ENCODE measurements at places on chromosomes 16 and 17.

DNA sequence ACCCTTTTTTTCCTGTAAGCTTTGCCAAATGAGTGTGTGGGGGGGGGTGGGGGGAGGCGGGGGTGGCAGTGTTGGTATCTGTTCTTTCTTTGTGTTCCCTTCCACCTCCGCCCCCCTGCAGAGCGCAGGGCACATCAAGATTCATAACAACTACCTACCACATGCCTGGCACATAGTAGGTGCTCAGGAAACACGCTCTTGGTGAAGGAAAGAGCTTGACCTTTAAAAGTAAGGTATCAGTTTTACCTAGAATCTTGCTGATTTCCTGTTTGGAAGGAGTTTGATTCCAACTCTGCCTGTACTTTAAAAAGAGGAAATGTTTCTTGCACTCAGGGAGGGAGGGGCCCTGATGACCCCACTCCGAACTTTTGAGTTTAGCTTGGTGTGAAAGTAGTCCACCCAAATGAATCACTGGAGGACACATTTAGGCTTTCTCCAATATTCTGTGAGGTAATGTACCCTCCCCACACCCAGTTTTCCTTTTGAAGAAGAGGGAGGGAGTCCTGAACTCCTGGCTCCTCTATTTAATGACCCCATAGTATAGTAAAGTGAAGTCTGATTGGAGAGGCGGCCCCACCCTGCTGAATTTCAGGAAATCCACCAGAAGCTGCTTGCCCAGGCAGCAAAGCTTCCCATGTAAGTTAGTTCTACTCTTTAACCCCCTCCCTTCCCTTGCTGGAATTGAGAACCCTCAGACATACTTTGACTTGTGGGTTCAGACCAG lies 560 bp upstream of the FAM20A start:
- DNase-seq: no peak

GRCh38 chr17:11598274-11599221 lies at the start of gene DNAH9:
DNAH9 (plus strand) TSS chr17:11598470; CDS start chr17:11598499, 29 bp downstream.
- DNase-seq: no peak

GRCh38 chr17:37026531-37026869 lies 77.7 kb downstream of the AATF start:
- no peak for DNase-seq

DNA sequence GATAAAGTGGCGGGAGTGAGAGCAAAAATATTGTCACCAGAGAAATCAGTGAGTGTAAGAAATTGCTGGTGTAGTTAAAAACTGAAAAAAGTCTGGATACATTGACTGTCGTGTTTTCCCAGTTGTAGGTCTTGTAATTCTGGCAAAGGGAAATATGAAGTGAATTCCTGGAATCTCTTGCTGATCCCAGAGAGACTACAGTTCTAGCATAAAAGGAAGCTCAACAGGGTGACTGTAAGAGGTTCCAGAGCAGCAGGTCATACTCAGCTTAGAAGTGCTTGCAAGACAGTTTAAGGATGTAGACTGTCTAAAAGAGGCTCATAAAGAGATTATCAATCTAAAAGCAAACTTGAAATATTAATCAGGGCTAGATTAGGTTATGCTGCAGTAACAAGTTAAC lies 290.8 kb upstream of the HSBP1 start:
- no peak for DNase-seq

DNA sequence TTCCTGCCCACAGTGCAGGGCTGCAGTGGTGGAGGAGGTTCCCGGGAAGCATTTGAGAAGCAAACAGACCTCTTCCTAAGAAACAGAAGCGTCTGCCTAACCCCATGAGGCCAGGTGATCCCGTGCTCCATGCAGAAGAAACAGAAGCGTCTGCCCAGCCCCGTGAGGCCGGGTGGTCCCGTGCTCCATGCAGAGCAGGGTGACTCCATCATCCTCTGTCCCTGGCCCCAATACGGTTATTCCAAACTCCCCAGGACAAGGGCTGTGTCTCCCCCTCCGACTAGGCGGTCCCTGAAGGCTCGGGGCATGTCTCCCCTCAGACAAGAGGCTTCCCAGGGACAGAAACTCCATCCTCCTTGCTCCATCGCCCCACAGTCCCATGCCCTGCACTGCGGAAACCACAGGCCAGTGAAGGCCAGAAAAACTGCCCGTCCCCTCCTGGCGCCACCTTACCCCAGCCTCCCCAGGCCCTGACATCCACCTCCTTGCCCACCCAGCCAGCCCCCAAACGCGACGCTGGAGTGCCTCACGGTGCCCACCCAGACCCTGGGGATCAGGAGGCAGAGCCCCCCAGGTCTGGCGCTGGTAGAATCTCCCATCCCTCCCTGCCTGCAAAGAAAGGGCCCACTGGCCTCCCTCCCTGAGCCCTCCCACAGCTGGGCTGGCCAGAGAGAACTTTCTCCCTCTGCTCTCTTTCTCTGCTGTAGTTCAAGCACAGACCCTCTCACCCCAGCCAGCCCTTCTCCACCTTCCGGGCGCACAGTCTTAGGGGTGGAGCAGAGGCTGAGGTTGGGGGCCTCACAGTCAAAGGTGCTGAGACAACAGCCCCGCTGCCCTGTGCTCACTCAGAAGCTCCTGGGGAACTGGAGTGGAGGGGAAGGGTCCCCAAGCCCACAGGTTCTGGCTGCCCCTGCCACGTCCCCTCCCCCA lies 30.6 kb upstream of the KRT17 start:
- DNase-seq: no peak

- DNase-seq: no peak
Measured at GRCh38 chr16:16073891-16074881, 124.8 kb downstream of the ABCC1 start.

DNA sequence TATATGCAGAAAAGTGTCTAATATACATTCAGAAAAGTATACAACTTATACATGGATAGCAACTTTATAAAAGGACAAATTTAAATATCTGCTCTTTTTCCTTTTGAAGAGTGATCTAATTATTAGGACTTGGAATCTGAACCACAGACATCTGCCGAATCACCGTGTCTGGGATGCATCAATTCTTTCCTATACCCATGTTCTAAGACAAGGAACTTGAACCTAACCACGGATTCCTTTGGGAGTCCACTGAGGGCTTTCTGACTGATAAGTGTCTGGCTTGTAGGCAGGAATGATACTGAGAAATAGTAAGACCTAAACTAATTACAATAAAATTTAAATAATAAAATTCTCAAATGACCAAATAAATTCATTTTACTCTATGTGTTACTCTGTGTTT lies 54.2 kb downstream of the NDEL1 start:
- DNase-seq: no peak

DNA sequence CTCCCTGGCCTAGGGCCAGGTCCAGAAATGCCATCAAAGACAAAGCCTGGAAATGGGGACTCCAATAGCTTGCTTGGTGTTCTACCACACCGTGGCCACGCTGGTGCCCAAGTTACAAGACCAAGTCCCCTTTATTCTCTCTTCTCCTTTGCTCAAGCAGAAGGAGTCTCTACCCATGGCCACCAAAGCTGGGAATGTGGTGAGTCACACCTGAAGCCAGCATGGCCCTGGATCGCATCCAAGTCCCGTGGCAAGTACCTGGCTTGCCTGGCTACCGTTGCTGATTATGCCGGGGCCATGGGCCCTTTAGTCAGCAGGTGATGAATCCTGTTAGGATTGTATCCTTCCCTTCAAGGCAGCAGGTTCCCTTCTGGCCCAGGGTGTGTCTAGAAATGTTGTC lies 260.0 kb downstream of the HAPSTR1 start:
- peak; percentile 12 for DNase-seq

GRCh38 chr17:72393553-72393952 lies 272.7 kb downstream of the SOX9 start:
- DNase-seq: peak; percentile 81

DNA sequence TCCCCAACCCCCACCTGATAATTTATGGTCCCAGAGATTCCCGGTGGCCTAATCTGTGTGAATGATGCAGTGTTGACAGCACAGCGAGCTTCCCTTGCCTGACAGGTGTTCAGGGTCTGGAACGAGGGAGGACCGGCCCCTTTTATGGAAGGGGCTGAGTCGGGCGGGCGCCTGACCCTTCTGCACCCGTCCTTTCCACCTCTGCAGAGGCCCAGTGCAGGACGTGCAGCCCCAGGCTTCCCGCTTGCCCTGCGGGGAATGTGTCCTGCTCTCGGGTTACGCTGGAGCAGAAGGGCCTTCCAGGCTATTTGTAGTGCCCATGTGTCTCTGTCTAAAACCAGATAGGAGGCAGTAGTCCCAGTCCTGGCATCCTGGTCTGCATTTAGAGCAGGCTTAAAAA lies 16.2 kb downstream of the SMTNL2 start:
- no peak for DNase-seq

GRCh38 chr17:81722184-81723120 lies 10.4 kb downstream of the SLC25A10 start:
- DNase-seq: no peak

DNA sequence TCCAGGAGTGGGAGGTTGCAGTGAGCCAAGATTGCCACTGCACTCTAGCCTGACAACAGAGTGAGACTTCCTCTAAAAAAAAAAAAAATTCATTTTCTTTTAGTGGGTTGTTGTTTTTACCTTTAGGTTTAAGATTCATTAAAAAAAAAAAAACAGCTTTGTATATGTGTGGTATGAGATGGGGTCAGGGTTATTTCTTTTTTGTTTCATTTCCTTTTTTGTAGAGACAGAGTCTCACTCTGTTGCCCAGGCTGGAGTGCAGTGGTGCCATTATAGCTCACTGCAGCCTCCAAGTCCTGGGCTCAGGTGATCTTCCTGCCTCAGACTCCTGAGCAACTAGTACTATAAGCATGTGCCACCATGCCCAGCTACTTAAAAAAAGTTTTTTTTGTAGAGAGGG lies 47.0 kb downstream of the BCAS3 start:
- no peak for DNase-seq

- DNase-seq: no peak
Measured at GRCh38 chr16:75983741-75984381, 257.6 kb upstream of the CPHXL start.

DNA sequence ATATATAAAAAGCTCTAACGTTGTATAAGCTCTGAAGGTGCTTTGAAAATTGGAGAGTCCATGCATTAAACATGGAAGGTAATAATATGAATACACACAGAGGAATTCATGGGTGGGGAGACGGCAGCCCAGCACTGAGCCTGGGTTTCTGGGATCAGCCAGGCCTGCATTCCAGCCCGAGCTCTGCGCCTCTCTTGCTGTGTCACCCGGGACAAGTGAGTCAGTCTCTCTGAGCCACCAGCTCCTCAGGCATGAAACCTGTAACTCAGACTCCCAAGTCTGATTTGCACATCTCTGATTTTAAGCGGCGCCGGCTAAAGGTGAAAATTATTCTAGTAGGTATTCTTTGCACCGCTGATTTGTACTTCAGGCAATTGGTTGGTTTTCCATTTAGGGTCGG lies 238.8 kb downstream of the MRTFB start:
- no peak for DNase-seq

GRCh38 chr17:57871863-57872262 lies 22.0 kb upstream of the MRPS23 start:
- DNase-seq: no peak

- DNase-seq: no peak
Measured at GRCh38 chr17:58756246-58757161, 850 bp downstream of the PPM1E start.

- no peak for DNase-seq
Measured at GRCh38 chr17:17351356-17351891, 48.3 kb downstream of the NT5M start.

- no peak for DNase-seq
Measured at GRCh38 chr16:75379911-75380847, 53.1 kb downstream of the CFDP1 start.
